ENCODE measurements at places on chromosomes 2 and 18.

GRCh38 chr18:10842861-10843260, 306.5 kb downstream of the PIEZO2 start:
- no peak for DNase-seq

DNA sequence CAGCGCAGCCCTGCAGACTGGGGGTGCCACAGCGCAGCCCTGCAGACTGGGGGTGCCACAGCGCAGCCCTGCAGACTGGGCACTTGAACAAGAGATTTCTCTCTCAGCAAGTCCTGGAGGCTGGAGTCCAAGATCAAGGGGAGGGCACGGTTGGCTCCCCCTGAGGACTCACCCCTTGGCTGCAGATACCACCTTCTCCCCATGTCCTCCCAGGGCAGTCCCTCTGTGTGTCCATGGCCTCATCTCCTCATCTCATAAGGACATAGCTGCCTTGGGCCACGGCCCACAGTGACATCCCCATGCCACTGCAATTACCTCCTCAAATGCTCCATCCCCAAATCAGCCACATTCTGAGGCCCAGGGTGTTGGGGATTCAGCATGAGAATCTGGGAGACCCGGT, 98.2 kb downstream of the TPO start:
- no peak for DNase-seq

GRCh38 chr2:10434886-10435819, 13.0 kb downstream of the ODC1 start:
- DNase-seq: peak; percentile 77

DNA sequence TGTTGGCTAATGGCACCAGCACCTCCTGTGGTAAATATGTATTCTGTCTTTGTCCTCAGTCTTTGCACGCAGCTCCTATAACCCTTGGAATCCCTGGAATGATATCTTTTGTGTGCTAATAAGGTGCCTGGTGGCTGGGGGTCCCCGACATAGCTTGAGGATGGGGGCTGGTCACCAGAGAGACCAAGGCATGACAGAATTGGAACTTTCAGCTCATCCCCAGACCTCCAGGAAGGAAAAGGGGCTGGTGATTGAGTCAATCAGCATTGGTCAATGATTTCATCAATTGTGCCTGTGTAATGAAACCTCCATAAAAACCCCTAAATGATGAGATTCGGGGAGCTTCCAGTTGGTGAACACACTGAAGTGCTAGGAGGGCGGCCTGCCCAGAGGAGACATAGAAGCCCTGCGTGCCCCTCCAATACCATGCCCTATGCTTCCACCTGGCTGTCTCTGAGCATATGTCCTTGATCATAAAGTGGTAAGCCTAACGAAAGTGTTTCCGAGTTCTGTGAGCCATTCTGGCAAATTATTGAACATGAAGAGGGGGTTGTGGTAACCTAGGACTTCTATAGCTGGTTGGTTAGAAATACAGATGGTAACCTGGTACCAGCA, 26.6 kb upstream of the KCMF1 start:
- no peak for DNase-seq

DNA sequence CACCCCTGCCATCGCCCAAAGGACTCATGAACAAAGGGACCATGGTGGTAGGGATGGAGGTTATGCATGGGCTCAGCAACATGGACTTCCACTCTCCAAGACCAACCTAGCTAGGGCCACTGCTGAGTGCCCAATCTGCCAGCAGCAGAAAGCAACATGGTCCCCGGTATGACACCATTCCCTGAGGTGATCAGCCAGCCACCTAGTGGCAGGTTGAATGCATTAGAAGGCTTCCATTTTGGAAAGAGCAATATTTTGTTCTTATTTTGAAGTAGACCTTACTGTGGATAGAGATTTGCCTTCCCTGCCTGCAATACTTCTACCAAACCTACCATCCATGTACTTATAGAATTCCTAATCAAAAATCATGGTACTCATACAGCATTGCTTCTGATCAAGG, 99.8 kb downstream of the METTL4 start:
- no peak for DNase-seq

DNA sequence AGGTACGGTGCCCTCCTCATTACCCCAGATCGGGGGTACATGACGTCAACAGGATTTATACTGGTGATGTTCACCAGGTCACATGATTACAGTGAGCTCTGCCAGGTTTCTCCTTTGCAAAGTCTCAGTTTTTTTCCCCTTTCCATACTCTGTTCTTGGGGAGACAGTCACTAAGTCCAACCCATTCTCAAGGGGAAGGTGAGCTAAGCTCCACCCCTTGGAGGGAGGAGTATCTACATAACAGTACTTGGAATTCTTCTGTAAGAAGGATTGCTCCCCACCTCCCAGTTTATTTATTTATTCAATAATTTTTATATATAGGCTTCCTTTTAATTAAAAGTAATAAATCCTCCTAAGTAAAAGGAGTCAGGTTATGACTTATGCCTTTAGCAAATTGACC, 34.1 kb upstream of the SOS1 start:
- DNase-seq: no peak

DNA sequence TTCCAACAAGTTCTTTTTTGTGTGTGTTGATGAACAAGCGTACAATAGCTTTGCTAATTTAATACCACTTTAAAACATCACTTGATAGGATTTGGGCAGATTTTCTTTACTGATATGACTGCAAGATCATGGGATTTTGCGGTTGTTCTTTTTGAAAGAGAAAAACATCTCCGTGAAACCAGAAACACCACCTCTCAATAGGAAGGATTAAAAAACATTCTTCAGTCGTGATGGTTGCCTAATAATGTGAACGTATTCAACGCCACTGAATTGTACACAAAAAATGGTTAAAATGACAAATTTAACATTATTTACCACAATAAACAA, 19.3 kb downstream of the RBMS1 start:
- no peak for DNase-seq

GRCh38 chr2:29544917-29545316, 376.5 kb downstream of the ALK start:
- DNase-seq: no peak

DNA sequence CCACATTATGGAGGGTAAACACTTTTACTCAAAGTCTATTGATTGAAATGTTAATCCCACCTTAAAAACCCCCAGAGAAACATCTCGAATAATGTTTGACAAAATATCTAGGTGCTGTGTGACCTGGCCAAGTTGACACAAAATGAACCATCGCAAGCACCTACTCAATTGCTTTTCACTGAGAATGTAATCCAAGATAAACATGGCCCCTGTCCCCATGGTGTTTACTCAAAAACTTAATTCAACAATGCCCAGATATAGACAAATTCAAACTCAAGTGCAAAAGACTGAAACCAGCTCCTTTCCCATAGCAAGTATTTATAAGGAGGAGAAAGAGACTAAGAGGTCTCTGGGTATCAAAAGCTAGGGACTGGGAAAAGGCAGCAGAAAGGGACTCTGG, 15.0 kb upstream of the ACMSD start:
- DNase-seq: no peak

GRCh38 chr18:35703043-35703688, 121.6 kb downstream of the GALNT1 start:
- DNase-seq: no peak

GRCh38 chr18:58314284-58314683, 270.3 kb downstream of the NEDD4L start:
- no peak for DNase-seq

DNA sequence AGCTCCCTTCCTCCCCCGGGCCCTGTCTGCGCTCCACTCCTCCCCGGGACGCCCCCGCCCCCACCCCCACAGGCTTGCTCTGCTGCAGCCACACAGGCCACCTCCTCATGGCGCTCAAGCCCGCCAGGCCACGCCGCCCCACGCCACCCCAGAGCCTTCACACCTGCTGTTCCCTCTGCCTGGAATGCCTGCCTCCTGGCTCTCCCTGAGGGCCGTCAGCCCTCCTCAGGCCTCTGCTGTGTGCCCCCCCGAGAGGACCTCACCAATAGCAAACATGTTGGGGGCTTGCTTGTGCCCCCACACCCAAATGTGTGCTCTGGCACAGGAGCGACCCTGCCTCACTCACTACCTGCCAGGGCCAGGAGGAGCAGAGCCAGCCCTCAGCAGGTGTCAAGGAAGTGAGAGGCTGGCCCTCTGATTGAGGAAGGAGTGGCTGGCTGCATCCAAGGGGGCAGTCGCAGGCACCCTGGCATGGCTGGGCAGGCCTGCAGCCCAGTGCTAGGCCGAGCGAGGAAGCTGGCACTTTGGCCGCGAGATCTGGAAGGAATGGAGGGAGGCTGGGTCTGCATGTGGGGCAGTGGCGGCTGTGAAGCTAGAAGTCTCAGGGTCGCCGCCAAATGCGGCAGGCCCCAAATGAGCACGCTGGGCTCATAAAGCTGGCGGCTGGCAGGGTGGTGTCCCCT, 86.5 kb downstream of the INHBB start:
- no peak for DNase-seq

DNA sequence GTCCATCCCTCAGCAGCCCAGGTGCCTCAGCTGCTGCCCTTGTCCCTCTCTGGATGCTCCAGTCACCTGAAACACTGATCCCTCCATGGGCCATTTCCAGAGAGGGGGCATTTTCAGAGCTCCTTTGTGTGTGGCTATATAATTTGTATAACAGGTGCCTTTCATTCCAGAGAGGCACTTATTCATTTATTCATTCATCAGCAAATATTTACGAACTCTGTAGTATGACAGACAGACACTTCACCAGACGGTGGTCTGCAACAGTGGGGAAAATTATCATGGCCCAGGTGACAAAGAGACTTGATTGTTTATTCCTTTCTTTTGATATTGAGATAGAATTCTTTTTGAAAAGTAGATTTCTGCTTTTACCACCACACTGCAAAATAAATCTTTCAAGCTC, 361.7 kb downstream of the TMEM182 start:
- DNase-seq: no peak

GRCh38 chr18:37661478-37661877, 95.9 kb upstream of the CELF4 start:
- no peak for DNase-seq

- no peak for DNase-seq
Measured at GRCh38 chr2:23703037-23703582, 223.8 kb downstream of the ATAD2B start.

DNA sequence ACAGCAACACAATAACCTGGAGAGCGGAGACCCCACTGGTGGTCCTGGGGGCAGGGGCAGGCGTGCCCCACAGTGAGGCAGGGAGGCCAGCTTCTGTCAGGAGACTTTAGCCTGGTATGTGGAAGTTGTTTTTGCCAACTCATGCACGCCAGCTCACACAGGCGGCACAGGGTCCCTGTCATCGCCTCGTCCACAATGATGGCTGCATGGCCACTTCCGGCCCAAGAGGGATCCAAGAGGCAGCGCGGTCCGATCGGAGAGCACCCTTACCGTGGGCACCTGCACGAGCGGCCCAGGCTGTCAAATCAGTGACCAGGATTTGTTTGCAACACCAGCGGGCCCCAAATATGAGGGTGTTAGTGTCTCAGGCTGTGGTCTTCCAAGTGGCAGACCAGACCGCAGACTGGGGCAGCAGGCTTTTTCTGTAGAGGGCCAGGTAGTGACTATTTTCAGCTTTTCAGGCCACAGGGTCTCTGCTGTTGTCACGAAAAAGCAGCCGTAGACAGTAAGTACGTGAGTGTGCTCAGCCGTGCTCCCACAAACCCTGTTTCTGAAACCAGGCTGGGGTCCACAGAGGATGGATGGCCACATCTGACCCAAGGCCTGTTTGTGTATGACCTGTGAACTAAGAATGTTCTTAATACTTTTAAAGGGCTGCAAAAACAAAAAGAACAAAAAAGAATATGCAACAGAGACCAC, 21.2 kb downstream of the SNED1 start:
- no peak for DNase-seq

GRCh38 chr2:109385506-109385905, 228.3 kb downstream of the SEPTIN10 start:
- DNase-seq: no peak

DNA sequence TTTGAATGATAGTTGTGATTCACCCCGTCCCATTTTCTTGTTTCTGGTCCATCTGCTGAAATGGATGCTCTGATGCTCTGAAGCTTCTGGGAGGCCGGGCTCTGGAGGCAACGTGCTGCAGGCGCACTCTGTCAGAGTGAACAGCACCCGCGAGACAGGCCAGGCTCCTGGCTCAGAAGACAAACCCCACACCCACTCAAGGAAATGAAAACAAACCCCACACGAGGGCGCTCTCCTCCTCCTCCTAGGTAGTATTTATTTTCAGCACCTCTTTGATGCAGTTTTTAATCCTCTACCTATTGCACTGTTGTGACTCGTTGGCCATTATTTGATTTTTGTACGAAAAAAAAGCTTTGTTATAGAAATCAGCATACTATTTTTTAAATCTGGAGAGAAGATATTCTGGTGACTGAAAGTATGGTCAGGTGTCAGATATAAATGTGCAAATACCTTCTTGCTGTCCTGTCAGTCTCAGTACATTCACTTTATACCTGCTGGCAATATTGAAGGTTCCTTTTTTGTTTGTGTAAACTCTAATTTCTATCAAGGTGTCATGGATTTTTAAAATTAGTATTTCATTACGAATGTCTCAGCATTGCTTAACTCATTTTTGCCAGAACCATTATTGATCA, 10.3 kb upstream of the CHST10 start:
- peak; percentile 58 for DNase-seq

GRCh38 chr2:110877031-110877827, 144.9 kb downstream of the ACOXL start:
- DNase-seq: no peak

- no peak for DNase-seq
Measured at GRCh38 chr2:25698752-25699151, 25.4 kb upstream of the DTNB start.

- DNase-seq: no peak
Measured at GRCh38 chr2:233503947-233504637, 62.5 kb downstream of the USP40 start.

DNA sequence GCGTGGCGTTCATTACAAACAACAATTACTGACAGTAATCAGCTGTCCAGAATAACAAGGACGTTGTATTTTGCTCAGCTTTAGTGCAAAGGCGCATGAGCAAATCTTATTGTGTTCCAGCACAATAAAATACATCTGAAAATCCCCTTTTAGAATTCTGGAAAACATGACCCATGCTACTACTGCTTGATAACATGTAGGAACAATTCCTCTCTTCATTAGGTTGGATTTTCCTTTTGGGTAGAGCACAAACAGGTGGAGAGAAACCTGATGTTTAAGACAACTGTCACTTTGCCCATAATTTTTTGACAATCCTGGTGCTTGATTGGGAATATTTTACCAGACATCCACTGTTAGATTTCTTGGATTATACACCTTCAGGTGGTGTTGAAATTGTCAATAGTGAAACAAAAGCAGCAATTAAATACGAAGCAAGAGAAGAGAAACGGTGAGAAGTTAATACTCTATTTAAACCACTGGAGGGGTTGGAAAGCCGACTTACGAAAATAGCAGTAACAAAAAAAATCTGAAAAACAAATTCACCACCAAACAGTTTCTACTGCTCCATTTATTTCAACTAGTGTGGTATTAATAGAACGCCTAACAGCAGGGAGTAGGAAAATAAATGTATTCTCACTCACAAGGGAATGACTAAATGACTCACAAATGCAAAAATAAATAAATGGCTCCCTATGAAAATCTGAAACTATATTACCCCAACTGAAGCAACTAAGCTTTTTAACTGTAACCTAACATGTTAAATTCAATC, 102.7 kb downstream of the CPO start:
- DNase-seq: no peak

- DNase-seq: no peak
Measured at GRCh38 chr18:8454136-8454535, 155.1 kb upstream of the RAB12 start.

All from activated T-cell treated with anti-CD3 and anti-CD28 coated beads for 48 hours (primary cell).